ENCODE measurements at places on chromosomes 2 and 18.

GRCh38 chr2:69022548-69022947 lies 9.6 kb downstream of the ANTXR1 start:
- DNase-seq, result no peak

DNA sequence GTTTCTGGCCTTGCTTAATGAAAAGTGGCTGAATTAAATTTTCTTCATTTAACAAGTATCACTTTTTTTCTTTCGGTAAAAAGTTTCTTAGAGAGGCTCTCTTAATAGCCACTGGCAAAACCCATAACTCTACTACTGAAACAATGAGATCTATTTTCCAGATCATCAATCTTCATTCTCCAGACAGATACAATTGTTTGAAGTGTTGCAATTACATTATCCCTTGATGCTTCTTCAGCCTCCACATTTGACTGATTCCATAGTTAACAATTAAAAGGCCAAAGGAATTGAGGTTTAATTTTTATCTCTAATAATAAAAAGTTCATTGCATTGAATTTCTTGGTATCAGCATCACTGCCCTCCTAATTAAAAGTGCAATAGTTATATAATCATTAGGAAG lies 176.3 kb downstream of the ZNF385B start:
- no peak for DNase-seq

DNA sequence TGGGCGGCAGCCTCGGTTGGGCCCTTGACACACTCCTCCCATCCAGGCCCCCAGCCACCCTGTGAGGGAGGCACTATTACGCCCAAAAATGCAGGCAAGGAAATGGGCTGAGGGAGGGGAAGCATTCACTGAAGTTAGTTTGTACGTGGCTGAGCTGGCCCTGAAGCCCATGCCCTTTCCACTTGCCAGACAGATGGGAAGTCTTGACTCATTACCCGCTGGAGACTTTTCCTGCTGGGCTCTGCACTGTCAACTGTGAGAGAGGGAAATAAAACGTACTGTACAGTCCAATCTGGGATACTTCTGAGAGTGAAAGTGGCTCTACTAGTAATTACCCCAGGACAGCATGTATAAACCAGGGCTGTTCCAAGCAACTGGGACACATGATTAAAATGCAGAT lies 125.9 kb downstream of the MSH2 start:
- no peak for DNase-seq

DNA sequence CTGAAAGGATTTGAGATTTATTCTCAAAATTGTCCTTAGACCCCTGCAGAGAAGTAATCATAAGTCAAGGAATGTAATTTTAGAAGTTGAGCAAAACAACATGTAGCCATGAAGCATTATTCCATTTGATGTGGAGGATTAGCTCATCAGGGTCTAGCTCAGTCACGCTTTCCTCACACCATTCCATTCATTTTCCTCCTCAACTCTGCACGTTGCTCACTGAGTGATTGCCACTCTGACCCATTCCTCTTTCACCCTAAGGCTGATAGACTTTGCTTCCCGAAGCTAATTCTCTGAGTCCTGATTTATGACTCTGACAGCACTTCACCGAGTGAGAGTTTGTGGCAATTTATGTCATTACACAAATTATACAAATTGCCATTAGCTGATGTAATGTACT lies 820.6 kb upstream of the PIK3C3 start:
- DNase-seq, result no peak

- DNase-seq, result no peak
These were observed 268.9 kb upstream of the CCDC68 start for GRCh38 chr18:55228191-55228590.

DNA sequence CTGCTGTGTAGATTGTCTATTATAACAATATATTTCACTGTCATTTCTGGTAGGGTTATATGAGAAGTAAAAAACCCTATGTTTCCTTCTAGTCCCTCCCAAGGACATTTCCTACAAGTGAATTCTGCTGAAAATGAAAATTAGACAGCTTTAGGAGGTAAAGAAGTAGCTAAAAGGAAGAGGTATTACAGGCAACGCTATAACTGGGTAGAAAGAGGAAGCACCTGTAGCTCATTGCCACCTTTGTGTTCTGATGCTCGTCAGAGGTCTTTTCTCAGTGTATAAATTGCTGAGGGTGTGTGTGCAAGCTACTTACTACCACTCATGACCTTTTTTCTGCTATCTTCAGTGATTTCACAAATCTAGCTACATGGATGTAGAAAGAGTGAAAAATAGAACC lies 1.4 kb downstream of the DNAJC10 start:
- DNase-seq, result no peak

DNA sequence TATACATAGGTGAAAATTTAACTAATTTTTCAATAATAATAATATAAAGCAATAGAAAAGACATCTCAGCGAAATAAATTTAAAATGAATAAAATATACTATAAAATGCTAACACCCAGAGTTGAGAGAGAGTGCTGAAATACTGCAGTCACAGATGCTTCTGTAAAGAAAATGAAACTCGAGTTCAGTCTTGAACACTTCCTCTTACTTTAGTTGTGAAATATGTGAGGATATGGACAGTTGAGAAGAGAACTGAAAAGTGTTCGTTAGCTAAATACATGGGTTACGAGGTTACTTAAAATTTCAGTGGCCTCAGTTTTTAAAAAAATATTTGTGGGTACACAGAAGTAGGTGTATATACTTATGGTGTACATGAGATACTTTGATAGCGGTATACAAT lies 106.8 kb downstream of the DNAH7 start:
- DNase-seq, result no peak

DNA sequence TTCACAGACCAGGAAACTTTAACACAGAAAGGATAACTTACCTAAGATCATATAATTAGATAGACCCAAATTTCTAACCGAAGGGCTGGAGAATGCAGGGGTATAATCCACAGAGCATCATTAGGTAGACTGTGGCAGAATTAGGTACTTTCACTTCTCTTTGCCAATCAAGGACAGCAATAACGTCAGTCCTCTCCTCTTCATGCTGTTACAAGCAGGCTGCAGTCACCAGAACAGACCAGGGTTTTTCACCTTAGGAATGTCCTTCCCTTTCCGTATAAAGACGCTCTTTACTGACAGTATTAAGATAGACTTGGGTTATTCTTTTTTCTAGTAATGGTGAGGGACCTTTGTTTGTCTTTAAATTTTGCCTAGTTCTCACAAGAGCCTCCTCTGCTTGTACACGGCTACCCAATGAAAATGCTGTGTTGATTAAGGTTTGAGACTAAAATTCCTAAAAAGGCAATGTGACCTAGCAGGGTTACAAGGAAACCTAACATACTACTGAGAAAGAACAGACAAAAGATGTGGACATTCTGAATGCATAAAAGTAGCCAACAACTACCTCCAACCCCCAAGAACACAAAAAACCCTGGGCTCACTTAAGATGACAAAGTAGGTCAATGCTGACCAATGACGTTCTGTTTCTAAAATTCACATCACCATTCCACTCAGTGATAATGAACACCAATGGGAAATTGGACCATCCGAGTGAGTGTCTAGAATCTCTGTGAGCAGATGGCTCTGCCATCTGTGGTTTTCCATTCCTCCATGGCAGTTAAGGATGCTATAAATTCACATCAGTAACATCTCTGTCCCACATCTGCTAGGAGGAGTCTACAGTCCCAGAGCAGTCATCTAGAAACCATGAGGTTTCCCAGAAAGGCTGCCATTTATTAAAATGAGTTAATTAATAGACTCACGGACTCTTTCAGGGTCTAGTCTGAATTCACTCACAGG lies 2.1 kb downstream of the PDIA6 start:
- DNase-seq, result no peak

DNA sequence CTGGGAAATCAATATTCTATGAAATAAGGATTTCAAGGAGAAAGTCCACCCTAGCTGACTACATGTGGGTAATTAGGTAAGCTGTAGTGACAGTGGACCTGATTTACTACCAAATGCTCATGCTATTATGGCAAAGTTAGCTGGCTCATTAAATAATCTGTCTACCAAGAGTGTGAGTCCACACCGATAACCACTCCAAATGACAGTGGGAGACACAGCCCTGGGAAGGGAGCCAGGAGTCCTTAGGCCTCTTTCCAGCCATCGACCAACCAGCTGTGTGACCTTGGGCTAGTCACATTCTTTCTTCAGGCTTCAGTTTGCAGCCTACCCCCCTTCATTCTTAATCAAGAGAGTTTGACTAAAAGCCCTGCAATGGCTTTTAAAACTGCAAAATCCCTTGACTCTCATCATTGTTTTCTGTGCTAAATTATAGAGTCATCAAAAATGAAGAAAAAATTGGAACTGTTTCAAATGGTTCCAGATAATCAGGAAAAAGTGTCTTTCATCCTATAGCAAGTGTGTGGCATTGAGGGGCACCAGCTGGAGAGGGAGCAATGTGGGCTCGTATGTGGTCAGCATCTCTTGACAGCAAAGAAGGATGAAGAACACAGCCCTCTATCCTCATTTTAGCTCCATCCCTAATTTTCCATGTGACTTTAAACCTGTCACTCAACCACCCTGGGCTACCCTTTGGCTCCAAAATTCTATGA lies 45.6 kb upstream of the SLC14A2 start:
- DNase-seq, result no peak

GRCh38 chr2:236642125-236642524 lies 72.5 kb downstream of the ACKR3 start:
- DNase-seq, result no peak

- no peak for DNase-seq
These were observed 191.3 kb downstream of the MYO1B start for GRCh38 chr2:191436368-191437055.

DNA sequence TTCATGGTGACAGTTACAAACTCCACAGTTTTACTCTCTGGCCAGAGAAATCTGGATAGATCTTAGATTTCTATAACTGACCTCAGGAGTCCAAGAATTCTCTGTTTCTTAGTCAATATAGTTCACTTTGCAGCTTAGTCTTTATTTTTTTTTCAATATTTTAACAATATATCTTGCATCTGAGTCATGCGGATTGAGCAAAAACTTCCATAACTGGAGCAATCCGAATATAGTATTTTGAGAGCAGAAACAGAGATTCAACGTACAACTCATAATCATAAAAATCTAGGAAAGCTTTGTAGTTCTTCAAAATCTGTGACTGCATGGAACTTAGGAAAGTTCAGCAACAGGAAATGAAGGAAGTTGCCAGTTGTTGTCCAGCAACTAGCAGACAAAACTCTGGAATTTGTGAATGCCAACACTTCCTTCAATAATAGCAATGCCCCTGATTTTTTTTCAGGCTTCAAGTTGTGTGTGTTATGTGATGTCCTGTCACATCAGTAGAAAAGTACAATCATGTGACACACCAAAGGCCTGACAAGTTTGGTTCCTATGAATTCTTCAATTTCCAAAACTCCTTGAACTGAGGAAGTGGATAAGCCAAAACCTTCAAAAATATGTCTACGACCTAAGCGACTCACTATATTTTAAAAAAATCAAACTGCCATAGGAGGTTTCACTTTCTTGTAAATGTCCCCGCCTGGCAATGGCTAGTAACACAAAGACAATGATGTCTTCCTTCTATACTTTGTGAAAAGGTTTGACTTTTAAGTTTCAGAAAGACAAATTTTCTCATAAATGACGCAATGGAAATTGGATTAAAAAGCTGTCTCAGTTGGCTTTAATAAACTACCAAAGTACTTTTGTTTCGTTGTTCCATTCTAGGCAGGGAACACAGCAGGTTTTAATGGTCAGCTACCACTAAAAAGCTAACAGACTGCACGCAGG lies 510.6 kb downstream of the ERBB4 start:
- DNase-seq, result no peak

GRCh38 chr18:74496508-74497323 lies 553 bp downstream of the CNDP2 start:
- DNase-seq, result no peak

GRCh38 chr2:161956738-161957137 lies 117.3 kb downstream of the DPP4 start:
- DNase-seq, result no peak

Data from renal cortex interstitium (tissue), 15 donors.